ENCODE measurements at places on chromosomes 5 and 9.

DNA sequence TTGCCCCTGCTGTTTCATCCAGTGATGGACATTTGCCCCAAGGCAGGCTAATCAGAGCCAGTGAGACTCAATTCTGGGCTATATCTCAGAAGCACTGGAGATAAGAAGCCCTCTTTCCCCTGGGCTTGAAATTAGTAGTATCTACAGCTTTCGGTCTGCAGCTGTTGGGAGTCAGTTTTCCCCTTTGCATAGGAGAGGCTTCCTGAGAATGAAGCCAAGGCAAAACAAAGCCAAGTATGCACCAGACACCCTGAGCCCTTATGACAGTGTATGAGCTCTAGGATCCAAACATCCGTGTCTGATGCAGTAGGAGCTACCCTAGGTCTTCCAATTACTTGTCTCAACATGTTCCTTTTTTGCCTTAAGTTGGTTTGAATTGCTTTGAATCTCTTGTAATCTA, 79.2 kb upstream of the PANK3 start:
- DNase-seq = no peak

- DNase-seq = no peak
Measured at GRCh38 chr5:111746791-111747190, 10.2 kb downstream of the NREP start.

GRCh38 chr5:4295663-4296339, 700.2 kb downstream of the IRX1 start:
- DNase-seq = no peak

DNA sequence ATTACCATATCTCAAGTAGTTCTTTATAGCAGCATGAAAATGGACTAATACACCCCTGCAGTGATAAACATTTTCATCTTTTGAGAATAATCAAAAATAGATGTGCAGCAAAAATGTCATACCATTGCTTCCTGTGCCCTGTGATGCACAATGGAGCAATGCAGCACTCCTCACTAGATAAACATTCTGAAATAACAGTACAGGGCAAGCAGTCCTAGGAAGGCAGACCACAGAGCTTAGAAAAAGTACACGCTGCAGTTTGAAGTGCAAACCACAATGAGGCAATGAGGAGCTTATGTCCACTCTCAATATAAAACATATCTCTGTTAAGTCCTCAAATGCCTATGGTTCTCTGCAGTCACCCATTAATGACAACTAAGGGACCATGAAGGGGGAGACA, 367.6 kb downstream of the PDE4D start:
- DNase-seq = no peak

- no peak for DNase-seq
Measured at GRCh38 chr5:178394074-178394473, 161.5 kb upstream of the PHYKPL start.

GRCh38 chr5:148759101-148759500, 67.3 kb upstream of the ADRB2 start:
- DNase-seq = no peak

Data from Kasumi-1 (cell line).